ENCODE measurements at places on chromosomes 4 and X. TPM values are rescaled to one million over a fixed set of nuclear protein-coding genes. Genes with fewer than 3 reads are reported as not detected.

ZIC3 gene
- total RNA-seq = not detected

OPRPN gene
- total RNA-seq = not detected

TMEM31 gene
- not detected for total RNA-seq

LINC00632 gene
- 12.7 TPM for total RNA-seq

CD40LG gene
- total RNA-seq = not detected

VMA21 gene
- 40.9 TPM for total RNA-seq

DNA sequence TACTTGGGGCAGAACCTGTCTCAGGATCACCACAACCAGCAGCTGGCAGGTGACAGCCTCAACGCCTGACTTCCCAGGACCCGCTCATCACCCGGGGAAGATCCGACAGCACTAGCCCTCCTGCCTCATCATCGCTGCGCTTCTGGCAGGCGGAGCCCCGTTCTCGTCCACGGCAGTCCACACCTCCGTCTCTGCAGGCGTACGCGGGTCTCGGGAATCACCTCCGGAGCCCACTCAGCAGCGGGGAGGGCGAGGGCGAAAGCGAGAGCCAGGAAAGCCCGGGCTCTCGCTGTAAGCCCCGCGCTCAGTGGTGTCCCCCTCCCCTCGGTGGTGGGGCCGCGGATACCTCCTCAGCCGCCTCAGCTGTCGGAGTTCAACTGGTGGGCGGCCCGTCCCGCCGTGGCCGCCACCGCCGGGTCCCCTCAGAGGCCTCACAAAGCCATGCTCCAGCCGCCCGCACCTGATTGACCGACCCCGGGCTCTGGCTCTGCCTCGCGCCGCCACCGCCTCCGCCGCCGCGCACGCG, 518 bp upstream of the CNKSR2 start:
- peak overlapping the region; percentile 34 for H3K4me3 ChIP-seq
- peaks cover 36% of the 10 kb centered on the region for H3K27me3 ChIP-seq

DNA sequence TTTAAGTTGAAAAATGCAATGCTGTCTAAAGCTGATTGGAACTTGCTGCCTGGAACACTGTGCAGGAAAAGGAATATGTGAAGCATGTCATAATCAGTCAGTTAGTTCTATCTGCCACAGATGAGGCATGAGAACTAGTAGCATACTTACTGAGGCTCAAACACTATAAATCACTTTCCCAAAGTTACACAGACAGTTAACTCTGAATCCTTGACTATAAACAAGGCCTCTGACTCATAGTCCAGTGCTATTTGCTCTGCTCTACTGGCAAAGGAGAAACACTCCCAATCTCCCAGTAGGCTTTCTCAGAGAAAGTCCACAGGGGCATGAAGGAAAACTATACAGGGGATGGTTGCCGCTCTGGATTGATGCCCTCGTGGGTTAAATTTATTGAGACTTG, 2078.4 kb upstream of the TENM3 start:
- no peak overlapping the region for H3K4me3 ChIP-seq
- H3K4me1 ChIP-seq = no peaks in the 10 kb centered on the region
- no peak for DNase-seq
- H3K36me3 ChIP-seq = no peaks in the 10 kb centered on the region

DNA sequence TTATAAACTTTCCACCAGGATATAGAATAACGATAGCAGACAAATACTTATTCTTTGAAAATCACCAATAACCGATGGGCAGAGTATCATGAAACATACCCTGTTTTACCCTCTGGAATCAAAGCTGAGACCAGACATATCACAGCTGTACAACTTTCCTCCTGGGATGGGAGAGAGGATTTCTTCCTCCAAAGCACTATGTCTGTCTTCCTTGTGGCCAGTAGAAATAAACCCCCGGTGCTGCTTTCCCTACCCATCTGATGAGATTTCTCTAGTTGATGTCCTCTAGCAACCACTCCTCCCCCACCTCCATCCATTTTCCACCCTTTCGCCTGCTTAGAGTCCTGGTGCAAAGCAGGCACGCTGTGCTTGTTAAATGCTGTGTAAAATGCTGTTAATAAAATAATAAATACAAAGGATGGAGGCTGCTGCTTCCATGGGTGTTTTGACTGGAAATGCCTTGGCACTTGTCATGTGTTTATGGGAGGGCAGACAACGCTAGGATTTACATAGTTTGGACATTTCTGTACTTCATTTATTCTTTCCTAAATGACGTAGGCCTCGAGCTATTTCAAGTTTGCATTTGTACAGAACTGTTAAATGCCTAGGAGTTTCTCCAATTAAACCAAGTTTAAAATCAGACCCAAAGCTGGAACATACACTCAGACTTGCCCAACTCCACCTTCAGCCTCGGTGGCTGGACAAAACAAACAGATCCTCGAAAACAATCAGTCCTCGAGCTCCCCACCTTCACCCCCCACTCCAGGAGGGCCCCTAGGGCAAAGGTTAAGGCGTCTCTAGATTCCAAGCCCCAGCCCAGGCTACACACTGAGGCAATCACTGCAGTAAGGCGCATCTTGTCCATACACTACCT, 10.1 kb downstream of the BCOR start:
- no peaks in the 10 kb centered on the region for H3K27me3 ChIP-seq
- H3K27ac ChIP-seq = no peak overlapping the region
- no peak for DNase-seq
- H3K36me3 ChIP-seq = no peaks in the 10 kb centered on the region

DNA sequence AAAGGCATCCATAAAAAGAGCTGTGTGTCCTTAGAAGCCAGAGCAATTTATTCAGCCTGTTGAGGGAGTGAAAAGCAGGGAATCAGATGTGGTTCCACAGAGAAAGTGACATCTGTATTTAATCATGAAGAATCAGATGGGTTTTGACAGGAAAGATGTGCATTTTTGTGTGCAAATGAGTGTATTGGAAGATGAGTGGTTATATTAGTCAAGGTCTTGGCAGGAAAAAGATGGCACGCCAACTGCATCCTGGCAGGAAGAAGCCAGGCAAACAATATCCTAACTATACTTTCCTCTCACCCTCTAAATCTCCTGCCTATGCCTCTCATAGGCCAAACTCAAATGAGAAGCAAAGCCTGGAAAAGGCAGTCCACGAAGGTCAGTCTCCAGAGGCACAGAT, 59.1 kb downstream of the SCFD2 start:
- peak; percentile 16 for DNase-seq
- H3K27ac ChIP-seq = no peak overlapping the region
- H3K27me3 ChIP-seq = no peaks in the 10 kb centered on the region

GRCh38 chrX:139194571-139195280, 335.8 kb upstream of the F9 start:
- no peaks in the 10 kb centered on the region for H3K36me3 ChIP-seq
- no peak overlapping the region for H3K4me3 ChIP-seq
- H3K27ac ChIP-seq = no peak overlapping the region
- H3K4me1 ChIP-seq = no peaks in the 10 kb centered on the region
- H3K27me3 ChIP-seq = no peaks in the 10 kb centered on the region
- no peak for DNase-seq

- no peaks in the 10 kb centered on the region for H3K36me3 ChIP-seq
- H3K4me3 ChIP-seq = no peak overlapping the region
- DNase-seq = peak; percentile 96
- no peaks in the 10 kb centered on the region for H3K27me3 ChIP-seq
- H3K4me1 ChIP-seq = peaks cover 22% of the 10 kb centered on the region
These were observed 512.5 kb upstream of the SLIT2 start for GRCh38 chr4:19739101-19739651.

DNA sequence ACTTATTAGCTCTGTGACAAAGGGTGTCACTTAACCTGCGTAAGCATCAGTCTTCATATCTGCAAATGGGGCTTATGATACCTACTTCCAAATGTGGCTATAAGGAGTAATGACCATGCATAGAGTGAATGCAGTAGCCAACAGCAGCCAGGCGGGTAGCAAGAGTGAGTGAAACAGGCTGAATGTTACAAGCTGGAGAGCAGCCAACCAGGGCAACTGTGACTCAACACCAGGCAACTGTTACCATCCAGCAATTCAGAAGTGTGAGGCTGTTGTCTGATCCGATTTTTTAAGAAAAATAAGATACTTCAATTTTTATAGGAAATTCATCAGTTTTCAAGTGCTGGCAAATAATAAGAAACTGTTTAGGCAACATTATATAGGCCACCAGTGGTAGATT, 270.2 kb upstream of the TAPT1 start:
- H3K27me3 ChIP-seq = no peaks in the 10 kb centered on the region
- H3K36me3 ChIP-seq = peaks cover 5% of the 10 kb centered on the region
- peak; percentile 54 for DNase-seq
- no peak overlapping the region for H3K4me3 ChIP-seq

DNA sequence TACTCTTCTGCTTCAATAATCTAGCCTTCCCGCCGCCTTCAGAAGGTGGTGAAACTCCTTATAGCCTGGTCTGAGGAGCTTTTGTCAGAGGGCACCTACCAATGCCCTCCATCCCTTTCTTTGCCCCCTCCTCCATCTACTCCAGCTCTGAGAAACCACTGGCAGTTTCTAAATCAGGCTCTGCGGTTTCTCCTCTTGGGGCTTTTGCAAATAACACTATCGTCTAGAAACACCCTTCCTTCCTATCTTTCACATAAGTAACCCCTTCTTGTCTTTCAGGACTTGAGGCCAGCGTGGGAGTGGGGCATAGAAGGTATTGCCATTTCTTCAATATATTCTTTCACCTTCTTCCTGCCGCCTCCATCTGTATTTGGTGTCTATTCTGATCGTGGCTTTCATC, 1.2 kb upstream of the EFHC2 start:
- no peaks in the 10 kb centered on the region for H3K36me3 ChIP-seq
- H3K4me1 ChIP-seq = no peaks in the 10 kb centered on the region
- no peak overlapping the region for H3K27ac ChIP-seq

GRCh38 chrX:13317366-13317765, 2.5 kb downstream of the ATXN3L start:
- no peaks in the 10 kb centered on the region for H3K27me3 ChIP-seq
- H3K27ac ChIP-seq = no peak overlapping the region
- DNase-seq = no peak
- no peaks in the 10 kb centered on the region for H3K4me1 ChIP-seq

GRCh38 chrX:25737540-25737939, 400.6 kb upstream of the MAGEB18 start:
- H3K27me3 ChIP-seq = no peaks in the 10 kb centered on the region
- no peaks in the 10 kb centered on the region for H3K4me1 ChIP-seq
- DNase-seq = no peak

DNA sequence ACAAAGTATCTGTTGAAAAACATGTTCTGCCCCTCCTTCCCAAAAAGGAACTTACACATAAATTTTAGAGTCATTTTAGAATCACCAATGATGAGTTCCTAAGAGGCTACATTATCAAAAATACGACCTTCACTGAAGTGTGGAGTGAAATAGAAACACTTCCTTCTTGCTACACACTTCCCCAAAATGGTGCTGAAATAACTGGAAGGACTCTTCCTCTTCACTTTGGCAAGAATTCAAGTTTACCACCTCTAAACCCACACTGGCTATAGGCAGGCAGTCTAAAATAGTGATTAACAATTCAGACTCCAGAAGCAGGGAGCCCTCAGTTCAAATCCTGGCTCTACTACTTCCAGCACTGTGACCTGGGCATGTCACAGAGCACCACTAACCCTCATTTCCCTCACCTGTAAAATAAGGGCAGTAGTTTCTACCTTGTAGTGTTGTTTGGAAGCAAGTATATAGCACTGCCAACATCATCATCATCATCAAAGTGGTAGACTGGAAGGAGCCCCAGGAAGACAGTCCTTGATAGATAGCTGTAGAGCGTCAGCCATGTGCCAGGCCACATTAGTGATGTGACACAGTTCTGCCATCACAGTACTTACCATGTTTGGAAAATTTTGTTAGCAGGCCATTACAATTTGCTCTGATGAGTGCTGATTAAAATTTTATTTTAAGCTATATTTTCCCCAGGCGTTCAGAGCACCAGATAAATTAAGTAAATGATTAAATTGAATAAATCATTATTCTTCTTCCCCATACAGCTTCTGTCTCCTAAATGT, 103.3 kb downstream of the PARM1 start:
- H3K4me3 ChIP-seq = no peak overlapping the region
- no peak overlapping the region for H3K27ac ChIP-seq
- H3K4me1 ChIP-seq = no peaks in the 10 kb centered on the region
- no peaks in the 10 kb centered on the region for H3K27me3 ChIP-seq
- H3K36me3 ChIP-seq = no peaks in the 10 kb centered on the region

DNA sequence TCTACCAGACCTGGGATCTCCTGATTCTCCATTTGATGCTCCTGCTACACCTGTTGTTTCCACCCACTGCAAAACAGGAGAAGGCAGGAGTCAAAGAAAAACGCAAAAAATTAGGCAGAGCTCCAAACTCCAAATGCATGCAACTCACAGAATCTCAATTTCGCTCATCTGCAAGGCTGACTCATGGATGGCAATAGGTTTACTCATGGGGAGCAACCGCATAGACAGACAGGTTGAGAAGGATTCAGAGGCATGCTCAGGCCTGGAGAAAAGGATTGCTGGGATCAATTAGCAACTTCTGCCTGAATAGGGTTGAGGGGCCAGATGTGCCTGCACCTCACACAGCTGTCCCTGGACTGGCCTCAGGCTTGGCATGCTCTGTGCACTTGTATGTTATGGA, 231.0 kb downstream of the LDB2 start:
- no peaks in the 10 kb centered on the region for H3K27me3 ChIP-seq
- no peak overlapping the region for H3K4me3 ChIP-seq
- H3K4me1 ChIP-seq = no peaks in the 10 kb centered on the region

- H3K27me3 ChIP-seq = no peaks in the 10 kb centered on the region
- H3K36me3 ChIP-seq = no peaks in the 10 kb centered on the region
- no peak overlapping the region for H3K4me3 ChIP-seq
- H3K4me1 ChIP-seq = peaks cover 9% of the 10 kb centered on the region
These were observed 44.0 kb upstream of the IGFBP7 start for GRCh38 chr4:57154191-57154590.

DNA sequence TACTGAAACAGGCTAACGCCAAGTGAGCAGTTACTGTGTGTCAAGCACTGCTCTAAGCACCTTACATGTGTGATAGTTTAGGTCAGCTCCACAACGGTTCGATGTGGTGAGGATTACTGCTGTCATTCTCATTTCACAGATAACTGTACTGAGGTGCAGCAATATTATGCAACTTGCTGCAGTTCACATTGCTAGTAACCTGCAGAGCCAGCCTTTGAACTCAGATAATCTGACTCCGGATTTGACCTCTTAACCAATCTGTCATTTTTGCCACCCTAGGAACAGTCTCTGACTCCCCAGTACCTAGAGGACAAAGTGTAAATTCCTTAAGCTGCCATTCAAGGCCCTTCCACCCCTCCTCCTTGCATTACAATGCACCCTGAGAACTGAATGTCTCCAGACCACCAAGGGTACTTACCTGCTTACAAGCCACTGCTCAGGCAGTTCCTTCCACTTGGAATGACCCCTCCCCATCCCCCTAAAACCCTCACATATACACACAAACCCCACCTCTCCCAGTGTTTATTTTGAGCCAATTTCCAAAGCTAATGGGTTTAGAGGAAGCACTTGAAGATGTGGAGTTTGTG, 24.9 kb downstream of the EFNB1 start:
- no peaks in the 10 kb centered on the region for H3K4me1 ChIP-seq
- no peaks in the 10 kb centered on the region for H3K36me3 ChIP-seq
- no peak overlapping the region for H3K27ac ChIP-seq
- no peaks in the 10 kb centered on the region for H3K27me3 ChIP-seq
- H3K4me3 ChIP-seq = no peak overlapping the region

DNA sequence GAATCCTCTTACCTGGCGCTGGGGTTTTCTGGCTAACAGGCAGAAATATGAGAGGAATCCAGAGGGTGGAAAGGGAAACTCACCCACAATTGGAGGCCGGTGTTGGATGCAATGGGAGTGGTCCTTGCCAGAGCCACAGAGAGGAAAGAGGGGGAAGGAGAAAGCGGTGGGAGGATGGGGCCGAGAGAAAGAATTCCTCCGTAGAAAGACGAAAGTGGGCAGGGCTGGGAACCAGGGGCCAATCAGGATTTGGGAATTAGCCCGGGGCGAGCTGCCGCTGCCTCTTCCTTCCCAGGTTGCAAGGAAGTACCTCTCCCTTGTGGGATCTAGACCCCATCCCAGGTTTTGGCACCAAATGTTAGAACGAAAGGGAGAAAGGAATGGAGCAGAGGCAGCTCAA, 83.1 kb upstream of the SPIN4 start:
- no peaks in the 10 kb centered on the region for H3K27me3 ChIP-seq
- H3K4me1 ChIP-seq = no peaks in the 10 kb centered on the region
- no peak overlapping the region for H3K4me3 ChIP-seq
- H3K36me3 ChIP-seq = no peaks in the 10 kb centered on the region
